ENCODE measurements at places on chromosomes 12 and 14.

DNA sequence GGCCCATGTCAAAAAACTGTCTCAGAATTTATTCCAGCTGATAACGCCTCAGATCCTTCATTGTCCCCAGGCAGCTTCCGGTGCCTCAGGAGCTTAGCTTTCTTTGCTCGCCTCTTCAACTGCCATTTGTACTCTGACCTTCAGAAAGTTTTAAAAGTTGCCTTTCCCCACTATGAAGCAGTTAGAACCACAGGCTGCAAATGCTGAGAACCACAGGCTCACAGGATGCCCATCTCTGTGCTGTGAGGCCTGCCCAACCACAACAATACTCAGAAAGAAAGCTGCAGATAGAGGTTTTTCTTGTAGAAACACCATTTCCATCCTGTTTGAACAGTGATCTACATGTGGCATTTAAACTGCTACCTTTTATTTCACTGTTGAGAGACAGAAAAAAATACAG lies 131.1 kb downstream of the PRKCH start:
- no peak for DNase-seq

- no peak for DNase-seq
Measured at GRCh38 chr12:28618171-28618570, 427.9 kb downstream of the CCDC91 start.

GRCh38 chr14:104442107-104442551 lies 137.4 kb upstream of the C14orf180 start:
- no peak for DNase-seq

DNA sequence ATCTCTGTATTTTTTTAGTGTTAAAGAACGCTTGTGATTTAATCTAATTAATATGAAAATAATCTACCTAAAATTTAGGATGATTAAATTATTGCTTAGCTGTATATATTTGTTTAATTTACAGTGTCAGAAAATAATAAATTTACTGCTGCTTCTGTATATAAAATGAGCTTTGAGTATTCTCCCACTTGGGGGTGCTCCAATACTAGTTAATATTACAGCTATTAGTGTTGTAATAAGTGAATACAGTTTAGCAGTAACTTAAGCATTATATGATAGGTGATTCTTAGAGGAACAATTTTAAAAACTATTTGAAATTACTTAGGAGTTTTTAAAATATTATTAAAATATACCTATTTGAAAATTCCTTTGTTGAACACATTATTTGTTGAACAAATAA lies 62.2 kb downstream of the PAPOLA start:
- DNase-seq, result no peak

DNA sequence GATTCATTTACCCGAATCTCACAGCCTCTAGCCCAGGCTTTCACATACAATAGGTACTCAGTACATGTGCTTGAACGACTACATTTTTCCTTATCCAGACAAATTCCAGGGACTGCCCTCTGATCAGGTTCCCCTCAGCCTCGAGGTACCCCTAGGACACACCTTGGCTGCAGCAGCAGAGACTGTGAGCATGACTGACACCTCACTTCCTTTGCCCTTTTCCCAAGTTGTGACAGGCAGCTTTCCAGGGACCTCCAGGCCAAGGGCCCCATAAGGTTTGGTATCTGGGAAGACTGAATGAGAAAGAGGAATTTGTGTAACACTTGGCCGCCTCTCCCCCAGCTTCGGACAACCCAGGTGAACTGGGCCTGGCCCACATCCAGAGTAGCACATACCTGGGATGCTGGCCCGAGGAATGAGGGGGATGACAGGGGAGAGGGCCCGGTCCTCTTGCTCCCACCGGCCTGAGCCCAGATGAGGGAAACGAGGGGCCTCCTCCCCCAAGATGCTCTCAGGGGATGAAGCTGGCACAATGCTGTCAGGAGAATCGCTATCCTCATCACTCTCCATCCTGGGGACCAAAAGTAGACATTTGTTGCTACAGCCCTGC lies 10.2 kb upstream of the PRKAG1 start:
- no peak for DNase-seq

GRCh38 chr12:111067498-111067897 lies 147.1 kb upstream of the MYL2 start:
- DNase-seq, result no peak

DNA sequence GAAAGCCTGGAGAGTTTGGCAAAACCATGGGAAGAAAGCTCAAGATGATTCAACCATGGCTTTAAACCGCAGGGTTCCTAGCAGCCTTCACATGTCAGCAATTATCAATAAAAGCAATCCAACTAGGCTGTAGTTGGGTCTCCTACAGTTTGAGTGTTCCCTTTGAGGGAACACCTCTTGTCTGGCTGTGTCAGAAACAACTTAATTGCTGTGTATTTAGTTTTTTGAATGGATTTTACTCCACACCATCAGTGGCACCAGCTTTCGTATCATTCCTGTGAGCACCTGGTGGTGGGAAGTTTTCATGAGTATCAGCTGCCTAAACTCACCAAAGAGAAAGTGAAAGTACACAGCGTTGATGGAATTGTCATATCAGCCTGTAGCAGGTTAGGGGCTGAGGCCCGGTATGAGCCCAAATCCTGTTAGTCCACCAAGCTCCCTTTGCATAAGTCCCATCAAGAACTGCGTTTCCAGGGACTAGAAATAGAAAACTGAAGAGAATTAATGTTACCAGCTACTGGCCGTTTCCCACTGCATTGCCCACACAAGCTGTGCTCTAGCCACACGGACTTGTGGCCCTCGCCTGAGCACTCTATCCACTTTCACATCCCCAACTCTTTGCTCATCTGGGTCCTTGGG lies 10.9 kb upstream of the IL26 start:
- DNase-seq, result no peak

DNA sequence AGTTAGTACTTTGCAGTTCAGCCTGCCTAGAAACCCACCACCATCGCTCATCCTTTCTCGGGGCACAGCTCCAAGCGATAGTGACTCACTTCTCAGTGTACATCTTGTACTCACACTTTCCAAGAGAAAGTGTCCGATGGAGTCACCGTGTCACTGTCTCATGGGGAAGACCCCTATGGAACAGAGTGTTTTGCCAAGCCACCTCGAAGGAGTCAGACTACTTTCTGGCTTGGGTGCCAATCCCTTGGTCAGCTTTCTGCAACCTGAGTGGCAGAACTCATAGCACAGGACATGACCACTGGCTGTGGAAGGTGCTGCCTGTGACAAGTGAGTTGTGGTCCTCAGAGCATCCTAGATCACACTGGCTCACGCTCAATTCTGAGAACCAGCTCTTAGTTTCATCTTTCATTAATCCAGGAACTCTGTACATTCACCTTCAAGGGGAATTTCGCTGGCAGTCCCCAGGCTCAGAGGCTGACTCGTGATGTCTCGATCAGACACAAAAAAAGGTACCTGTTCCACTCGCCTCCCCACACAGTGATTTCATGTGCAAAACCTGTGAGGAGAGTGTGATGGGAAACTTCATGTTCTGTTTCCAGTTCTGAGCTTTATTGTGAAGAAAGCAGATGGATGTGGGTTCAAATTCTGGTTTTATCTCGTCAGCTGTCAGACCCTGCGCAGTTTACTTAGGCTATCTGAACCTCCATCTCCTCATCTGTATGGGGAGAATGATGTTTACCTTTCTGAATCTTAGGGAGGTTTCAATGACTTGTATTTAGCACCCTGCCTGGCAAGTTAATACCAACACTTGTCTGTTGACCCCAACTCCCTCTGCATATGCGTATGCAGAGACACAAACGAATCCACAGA lies 127.3 kb upstream of the CCND2 start:
- no peak for DNase-seq

DNA sequence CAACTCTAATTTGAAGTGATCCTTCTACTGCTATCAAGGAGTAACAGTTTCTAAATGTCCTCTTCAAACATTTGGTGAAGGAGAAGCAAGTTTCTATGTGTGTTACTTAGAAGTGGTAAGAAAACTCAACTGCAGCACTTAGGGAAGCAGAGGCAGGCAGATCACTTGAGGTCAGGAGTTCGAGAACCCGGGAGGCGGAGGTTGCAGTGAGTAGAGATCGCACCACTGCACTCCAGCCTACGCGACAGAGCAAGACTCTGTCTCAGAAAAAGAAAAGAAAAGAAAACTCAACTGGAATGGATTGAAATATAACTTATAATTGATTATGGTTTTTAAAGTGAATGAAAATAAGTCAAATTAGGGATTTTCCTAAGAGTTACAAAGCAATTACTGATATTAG lies 169.7 kb upstream of the ATP2B1 start:
- no peak for DNase-seq
